ENCODE measurements at places on chromosomes 6 and 20.

GRCh38 chr6:134689641-134690040 lies 260.3 kb downstream of the ALDH8A1 start:
- DNase-seq, result no peak

- DNase-seq, result no peak
Observed at GRCh38 chr20:25197183-25197869, 1.8 kb downstream of the ENTPD6 start.

DNA sequence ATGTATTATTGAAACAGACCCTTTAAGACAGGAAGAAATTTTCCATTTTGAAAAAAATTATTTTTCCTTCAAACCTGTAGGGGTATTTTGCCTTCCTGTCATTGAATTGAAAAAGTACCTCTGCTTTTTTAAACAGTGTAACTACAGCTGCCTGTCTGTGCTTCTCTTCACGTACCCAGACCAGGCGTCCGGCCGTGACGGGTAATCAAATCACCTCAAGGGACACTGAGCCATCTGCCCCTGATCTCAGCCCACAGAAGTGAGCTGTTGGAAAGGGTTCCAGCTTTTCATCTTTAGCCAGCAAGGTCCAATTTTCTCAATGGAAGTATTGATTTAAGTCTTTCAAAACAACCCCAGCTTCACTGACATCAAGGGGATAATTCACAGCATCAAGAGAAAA lies 58.0 kb downstream of the SLC35D3 start:
- DNase-seq, result no peak

GRCh38 chr6:169212897-169213813 lies 40.5 kb downstream of the THBS2 start:
- peak; percentile 84 for DNase-seq

GRCh38 chr6:156617376-156617775 lies 159.8 kb upstream of the ARID1B start:
- DNase-seq, result no peak

GRCh38 chr6:151974061-151974617 lies 166.7 kb downstream of the ESR1 start:
- no peak for DNase-seq

GRCh38 chr6:44504301-44504791 lies 116.8 kb downstream of the CDC5L start:
- no peak for DNase-seq

DNA sequence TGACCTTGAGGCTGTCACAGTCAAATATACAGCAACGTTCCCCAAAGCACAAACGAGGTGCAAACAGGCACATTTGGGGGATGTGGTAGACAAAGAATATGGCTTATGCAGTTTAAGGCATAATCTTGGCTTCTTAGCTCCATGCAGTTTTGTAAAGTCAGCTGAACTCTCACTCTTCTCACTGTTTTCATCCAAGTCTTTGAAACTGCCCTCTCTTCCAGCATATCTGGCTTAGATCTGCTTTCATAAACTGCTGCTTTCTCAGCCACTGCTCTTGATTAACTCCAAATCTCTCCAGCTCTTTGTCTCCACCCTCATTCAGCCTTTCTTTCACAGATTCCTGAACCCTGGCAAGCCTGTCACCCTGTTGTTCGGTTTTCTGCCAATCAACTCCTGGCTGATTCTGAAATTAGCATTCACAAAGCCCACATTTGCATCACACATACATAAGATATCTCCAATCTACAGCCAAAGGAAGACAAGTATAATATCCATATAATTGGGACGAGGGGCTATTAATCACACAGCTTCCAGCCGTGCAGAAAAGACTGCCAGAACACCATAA lies 301.1 kb upstream of the RNF217 start:
- DNase-seq, result no peak

DNA sequence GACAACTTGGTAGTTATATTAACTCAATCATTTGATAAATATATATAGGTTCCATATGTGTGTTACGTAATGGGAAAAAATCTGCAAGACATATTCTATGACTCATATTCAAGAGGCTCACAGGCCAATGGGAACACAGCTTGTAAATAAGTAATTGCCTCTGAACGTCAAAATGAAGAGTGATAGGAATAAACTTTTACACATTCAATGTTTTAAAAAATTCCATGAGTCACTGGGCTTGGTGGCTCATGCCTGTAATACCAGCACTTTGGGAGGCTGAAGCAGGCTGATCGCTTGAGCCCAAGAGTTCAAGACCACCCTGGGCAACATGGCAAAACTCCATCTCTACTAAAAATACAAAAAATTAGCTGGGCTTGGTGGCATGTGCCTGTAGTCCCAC lies 209.4 kb upstream of the MCHR2 start:
- no peak for DNase-seq

DNA sequence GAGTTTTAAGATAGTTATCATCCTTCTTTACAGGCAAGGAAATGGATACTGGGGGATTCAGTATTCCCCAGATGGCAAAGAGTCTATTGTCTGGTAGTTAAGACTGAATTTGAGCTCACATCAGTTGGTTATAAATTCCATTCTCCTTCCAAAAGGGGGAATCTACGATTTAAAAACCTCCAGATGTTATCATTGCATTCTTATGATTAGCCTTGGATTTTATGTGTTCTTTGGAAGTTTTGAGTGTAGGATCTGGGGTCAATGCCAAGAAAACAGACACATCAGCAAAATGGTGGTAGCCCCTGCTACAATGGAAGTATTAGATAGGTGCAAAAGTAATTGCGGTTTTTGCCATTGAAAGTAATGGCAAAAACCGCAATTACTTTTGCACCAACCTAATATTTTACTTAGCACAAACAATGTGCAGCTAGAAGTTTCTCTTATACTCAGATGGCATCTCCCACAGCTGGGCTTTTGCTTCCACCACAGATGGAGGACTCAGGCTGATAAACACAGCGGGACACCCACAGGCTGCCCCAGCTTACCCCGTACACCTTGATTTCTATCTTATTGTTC lies 168.2 kb upstream of the RIN2 start:
- no peak for DNase-seq

GRCh38 chr6:113094779-113095178 lies 747.6 kb downstream of the RFPL4B start:
- DNase-seq, result no peak

- no peak for DNase-seq
Observed at GRCh38 chr6:96862560-96862959, 25.3 kb upstream of the GPR63 start.

DNA sequence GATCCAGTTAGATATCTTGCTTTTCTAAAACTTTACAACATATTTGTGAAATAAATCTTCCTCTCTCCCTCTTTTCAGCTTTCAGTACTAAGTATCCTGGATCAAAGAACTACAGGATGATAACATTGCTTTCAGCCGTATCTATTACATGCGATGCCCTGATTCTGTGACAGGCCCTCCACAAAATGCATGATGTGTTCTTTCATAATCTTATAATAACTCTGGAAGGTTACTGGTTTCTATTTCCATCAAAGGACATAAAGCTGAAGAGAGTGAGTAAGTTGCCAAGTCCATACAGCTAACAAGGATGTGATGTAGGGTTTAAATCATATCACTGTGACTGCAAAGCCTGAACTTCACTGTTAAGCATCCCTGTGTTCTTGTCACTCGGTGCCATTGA lies 62.9 kb upstream of the ADGRG6 start:
- DNase-seq, result no peak

DNA sequence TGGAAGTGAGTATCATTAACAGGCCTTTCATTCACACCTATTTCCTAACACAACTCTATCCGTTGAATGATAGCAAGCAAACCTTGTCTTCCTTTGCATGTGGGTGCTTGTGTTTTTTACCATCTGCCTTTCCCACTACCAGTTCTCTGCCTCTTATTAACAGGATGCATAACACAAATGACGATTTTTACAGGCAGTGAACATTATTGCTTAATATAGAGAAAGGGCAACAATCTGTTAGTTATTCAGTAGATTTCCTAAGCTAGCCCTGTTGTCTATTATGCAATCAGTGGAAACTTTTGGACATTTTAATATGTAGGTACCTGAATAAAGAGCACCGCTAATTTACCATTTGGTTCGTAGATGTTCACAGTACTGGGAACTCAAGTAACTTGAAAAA lies 348.8 kb upstream of the PLCB4 start:
- DNase-seq, result no peak

- DNase-seq, result no peak
Observed at GRCh38 chr20:45867819-45868176, 10.4 kb downstream of the ZSWIM3 start.

- no peak for DNase-seq
Observed at GRCh38 chr20:57481281-57481711, 43.6 kb downstream of the CTCFL start.

DNA sequence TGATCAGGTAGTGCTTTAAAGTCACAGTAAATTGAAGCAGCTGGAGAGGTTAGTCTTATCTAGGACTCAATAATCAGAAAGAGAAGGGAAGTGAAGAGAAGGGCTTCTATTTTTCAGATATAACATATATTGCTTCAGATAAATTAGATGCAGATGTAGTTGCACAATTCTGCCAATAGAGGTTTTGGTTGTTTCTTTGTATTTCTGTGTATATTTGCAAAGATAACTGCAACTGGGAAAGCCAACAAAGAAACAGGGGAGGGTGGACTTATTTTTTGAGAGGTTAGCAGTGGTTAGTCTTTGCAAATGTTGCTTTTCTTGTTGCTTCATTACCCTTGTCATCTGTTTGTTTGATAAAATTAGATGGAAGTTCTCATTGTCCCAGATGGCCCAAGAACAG lies 106.6 kb downstream of the ADGRG6 start:
- DNase-seq, result no peak

DNA sequence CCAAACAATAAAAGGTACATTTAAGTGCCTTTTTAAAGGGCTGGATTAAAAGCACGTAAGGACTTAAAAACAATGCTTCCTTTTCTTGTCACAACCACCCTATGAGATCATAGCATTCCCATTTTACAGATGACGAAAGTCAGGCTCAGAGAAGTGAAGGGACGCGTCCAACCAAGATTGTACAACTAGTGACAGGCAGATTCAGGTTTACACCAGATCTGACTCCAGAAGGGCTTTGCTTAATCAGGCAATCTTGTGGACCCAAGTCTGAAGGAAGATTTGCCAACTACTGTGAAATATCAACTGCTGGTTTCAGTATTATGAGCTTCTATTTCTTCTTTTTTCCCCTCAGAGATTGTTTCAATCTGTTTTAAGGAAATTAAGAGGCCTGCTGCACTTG lies 877 bp downstream of the ENPP4 start:
- DNase-seq, result no peak

- no peak for DNase-seq
Observed at GRCh38 chr6:79810185-79810705, 137.1 kb downstream of the ELOVL4 start.

- no peak for DNase-seq
Observed at GRCh38 chr6:105449756-105450390, 47.0 kb upstream of the PREP start.
